ENCODE measurements at places on chromosomes 4 and X. TPM values are rescaled to one million over a fixed set of nuclear protein-coding genes. Genes with fewer than 3 reads are reported as not detected.

RAB41 gene
- not detected for total RNA-seq

STAP1 gene
- not detected for total RNA-seq

MAD2L1 gene
- 9.0 TPM for total RNA-seq

RGN gene
- total RNA-seq = 0.51 TPM
